ENCODE measurements at places on chromosomes 5 and 9.

DNA sequence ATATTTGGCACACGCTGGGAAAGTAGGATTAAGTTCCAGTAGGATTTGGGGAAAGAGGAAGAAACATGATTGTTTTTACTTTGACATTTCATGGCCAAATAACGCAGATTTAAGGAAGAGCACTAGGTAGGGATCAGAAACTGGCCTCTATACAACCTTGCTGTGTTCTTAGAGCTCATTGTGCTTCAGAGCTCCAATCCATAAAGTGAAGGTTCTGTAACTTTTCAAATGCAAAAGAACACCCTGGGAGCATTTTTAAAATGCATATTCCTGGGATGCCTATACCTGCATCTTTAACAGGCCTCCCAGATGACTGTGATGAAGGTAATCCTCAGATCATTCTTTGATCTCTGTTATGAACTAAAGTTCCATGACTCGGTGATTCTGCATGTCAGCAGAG, 77.1 kb downstream of the YIPF5 start:
- DNase-seq, result no peak

- no peak for DNase-seq
These were observed 73.3 kb upstream of the SARDH start for GRCh38 chr9:133811471-133811870.

DNA sequence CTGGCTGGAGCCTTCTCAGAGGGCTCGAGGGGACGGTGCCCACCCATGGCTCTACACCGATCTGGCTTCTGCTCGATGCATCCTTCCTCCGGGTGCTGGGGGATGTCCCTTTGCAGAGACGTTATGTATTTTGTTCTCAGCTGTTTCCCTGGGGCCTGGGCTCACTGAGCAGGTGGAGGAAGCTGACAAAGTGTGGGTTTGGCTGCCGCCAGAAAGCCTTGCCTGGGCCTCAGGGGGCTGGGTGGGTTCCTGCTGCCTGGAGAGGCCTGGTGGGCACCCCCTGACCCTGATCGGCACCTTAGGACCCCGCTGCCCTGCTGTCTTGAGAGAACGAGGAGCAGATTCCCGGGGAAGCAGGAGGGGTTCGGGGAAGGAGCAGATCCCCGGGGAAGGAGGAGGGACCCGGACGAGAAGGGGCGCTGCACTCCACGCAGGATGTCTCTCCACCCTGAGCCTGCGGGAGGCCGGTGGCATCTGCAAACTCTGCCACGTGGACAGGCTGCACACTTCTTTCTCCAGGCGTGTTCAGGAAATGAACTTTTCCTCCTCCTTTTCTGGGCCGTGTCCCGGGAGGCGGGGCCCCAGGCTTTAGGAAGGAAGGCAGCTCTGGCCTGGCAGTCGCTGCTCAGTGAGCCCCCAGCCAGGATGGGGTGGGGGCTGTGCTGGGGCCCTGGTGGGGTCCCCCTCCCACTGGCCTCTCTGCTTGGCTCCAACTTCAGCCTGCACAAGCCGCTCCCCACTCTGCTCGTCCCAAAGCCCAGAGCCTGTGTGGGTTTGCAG, 148.9 kb downstream of the RXRA start:
- no peak for DNase-seq

DNA sequence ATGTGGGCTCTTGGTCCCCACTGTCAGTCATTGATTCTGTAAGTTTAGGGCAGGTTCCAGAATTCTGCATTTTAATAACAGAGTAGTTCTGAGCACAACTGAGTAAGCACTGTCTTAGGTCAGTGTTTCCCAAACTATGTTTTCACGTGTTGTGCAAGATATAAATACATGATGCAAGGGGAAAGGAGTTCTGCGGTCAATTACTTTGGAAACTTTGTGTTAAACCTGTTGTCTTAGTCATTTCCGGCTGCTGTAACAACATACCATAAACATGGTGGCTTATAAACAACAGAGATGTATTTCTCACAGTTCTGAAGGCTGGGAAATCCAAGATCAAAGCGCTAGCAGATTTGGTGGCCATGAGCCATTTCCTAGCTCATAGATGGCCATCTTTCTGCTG, 69.8 kb downstream of the EQTN start:
- no peak for DNase-seq

- no peak for DNase-seq
These were observed 114.2 kb downstream of the ANXA1 start for GRCh38 chr9:73265876-73266275.

DNA sequence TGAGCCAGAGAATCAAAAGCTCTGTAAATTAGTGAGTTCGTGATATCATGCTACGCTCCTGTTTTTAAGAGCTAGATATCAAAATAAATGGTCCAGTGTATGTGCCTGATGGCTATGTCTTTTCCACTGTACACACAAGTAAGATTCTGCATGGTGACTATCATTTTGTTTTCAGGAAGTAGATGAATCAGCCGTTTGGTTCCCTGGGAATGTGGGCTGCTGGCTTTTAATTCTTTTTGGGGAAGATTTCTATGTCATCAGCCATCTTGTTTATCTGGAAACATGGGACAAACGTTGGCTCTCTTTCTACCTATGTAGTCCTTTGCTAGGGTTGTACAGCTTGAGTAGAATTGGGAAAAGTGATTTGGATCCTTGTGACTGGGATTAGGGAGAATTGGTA, 126.7 kb downstream of the GRIA1 start:
- DNase-seq, result no peak

- no peak for DNase-seq
These were observed 111.1 kb downstream of the CACNA1B start for GRCh38 chr9:137988701-137989100.

DNA sequence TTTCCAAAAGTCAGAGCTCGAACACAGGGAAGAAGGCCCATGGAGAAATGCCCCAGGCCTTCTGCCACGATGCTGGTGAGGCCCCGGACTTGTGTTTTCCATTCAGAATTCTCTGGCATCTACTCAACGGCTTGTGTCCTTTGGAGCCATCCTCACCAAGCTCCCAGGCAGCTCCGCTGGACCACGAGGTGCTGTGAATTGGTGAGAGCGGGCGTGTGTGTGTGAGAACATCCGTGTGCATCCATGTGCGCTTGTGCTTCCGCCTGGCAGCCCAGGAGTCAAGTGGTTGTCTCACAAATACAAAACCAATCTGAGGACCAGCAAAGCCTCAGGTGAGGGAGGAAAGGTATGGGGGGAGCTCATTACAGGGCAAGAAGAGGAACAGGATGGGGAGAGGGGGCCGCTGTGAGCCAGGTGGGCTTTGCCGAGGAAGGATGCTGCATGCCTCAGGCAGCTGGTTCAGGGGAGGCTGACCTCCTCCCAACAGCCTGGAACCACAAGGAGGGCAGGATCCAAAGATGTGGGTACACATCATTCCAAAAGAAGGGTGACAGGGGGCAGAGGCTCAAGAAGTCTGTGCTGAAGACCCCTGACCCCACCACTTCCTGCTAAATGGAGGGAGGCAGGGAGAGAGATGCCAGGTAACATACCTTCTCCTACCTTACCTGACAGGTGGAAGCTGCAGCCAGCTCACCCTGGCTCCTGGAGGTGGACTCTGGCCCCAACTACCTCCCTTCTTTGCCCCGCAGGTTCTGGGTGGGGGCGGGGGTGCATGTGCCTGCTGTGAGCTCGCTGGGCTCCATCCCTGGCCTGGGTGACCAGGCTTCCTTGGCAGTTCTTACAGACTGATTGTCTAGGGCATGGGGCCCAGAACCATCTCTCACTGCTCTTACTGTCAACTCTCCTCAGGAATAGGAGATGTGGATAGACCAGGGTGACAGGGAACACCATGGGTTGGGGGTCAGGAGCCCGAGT, 196.3 kb downstream of the PAX5 start:
- no peak for DNase-seq

DNA sequence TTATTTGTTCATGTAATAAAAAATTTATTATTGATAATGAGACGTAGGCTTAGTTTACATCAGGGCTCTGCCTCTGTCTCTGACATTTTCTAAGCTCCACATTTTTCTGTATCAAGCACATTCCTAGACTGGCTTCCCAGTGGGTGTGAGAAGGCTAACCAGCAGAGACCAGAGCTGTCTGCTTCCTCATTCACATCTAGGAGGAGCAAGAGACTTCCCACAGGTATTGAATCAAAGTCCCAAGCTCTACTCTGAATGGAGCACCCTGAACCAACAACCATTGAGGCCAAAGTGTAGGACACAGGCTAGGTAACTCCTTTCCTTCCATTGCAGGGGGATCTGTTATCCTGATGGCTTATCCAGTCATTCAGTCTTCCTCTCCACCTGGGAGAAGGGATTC, 72.4 kb downstream of the PARP8 start:
- DNase-seq, result no peak

DNA sequence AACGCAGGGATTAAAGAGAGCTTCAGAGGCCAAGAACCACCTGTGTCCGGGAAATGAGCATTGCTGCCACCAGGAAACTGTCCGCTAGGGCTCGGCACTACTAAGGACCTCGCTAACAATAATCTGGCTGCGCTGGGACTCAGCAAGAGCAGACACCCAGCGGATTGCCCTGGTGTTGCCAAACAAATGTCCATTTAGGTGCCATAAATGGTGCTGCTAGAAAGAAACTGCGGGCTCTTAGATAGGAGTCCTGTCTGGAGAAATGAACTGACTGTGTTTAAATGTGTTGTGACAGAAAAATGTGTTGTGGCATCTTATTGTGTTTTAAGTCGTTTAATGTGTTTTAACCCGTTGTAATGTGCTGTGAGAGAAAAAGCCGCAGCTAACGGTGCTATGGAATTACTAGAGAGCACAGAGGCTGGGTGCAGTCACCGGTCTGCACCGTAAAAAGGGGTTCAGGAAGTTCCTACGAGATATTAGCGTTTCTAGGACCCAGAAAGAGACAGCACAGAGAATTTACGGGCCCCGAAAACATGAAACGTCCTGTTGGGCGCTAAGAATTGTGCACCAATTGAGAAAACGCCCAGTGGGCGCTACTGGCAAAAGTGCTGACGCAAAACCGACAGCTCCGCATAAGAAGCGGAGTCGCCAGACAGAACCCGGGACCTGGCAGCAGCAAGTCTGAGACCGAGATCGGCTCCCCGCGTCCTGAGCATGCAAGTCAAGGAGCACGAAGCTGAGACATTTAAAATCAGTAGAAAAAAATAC, 90.6 kb downstream of the ANXA2R start:
- no peak for DNase-seq

GRCh38 chr5:66513130-66513529, 83.1 kb upstream of the MAST4 start:
- DNase-seq, result no peak

- DNase-seq, result no peak
These were observed 3.0 kb upstream of the GLRX start for GRCh38 chr5:95825495-95825894.

GRCh38 chr9:89814340-89815040, 209.7 kb downstream of the GADD45G start:
- DNase-seq, result no peak

- no peak for DNase-seq
These were observed 185.6 kb downstream of the EFNA5 start for GRCh38 chr5:107485184-107485583.

DNA sequence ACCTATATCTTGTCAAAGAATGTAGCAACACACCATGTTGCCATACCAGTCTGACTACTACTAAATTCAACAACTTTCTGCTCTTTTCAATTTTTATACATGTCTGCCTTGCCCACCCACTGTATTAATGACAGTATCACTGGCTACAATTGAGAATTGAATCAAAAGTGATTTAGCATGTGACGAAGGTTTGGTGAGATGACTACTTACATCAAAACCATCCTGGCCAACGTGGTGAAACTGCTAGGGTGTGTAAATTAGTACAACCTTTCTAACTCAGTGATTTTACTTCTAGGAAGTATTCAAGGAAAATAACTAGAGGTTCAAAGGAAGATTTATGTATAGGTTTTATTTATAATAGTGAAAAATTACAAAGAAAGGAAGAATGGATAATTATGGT, 109.8 kb downstream of the UNC13B start:
- DNase-seq, result no peak

GRCh38 chr9:123225374-123225813, 43.0 kb downstream of the STRBP start:
- no peak for DNase-seq

DNA sequence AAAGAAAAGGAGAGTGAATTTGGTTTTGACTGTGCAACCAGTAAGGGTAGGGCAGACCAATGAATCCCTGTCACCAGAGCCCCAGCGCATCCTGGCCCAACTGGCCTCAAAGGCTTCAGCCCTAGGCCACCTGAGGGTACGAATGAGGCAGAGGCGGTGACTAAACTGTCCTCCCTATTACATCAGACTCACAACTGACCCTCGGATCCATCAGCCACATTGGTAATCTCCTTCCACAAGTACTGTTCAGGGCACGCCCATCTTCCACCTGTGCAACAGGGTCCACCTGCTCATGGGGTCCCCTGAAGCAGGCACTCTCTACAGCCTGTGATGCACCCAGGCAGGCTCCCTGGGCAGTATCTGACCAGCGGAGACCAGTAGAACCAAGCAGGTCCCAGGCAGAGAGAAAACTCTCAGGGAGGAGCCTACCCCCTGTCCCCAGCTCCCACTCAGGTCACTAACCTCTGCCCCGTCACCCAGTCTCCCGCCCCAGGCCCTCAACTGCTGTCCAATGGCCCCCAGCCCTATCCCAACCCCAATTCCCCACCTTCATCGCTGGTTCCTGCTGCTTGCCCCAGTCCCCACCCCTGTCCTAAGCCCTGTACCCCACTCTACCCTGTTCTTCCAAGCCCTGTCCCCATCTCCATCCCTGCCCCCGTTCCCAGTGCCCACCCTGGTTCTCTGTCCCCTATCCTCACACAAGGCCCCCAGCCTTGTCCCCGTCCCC, 904 bp downstream of the EDF1 start:
- no peak for DNase-seq

DNA sequence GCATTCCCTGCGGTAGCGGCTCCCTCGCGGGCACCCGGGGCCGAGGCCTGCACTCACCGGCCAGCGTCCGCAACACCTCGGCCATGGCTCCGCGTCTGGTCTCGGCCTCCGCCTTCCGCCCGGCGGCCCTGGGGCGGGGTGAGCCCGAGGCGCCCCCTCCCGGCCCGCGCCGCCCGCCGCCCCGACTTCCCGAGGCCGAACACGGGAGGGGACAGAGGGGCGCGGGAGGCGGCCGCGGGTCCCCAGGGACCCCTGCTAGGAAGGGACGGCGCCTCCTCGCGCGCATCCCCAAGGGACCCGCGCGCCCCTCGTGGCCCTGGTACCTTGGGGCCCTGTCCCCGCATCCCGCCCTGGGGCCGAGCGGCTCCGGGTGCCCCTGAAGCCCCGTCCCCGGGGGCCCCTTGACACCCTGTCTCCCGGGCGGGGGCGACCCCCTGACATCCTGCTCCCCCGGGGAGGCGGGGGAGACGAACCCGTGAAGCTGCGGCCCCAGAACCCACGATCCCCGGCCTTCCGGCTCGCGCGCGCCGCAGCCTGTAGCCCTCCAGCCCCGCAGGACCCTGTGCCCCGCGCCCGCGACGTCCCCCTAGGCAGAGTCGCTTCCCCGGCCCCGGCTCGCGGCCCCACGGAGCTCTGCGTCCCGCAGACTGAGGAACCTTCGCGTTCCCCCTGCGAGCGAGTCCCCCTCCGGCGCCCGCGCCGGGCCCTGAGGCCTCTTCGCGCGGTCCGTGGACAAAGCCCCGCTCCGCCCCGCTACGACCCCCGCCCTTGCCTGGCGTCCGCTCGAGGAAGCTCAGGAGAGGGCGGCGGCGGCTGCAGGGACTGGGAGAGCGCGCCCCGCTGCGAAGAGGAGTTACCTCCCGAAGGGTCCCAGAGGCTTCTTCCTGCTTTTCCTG, at the start of gene ABO:
Gene ABO (minus strand): TSS at position 97 of the 896 bp plus-strand sequence.
- no peak for DNase-seq
